ENCODE measurements at places on chromosomes 5 and 9. TPM values are rescaled to one million over a fixed set of nuclear protein-coding genes. Genes with fewer than 3 reads are reported as not detected.

Gene NUDT12
- total RNA-seq = 10.1 TPM

Gene PCDHGB7
- total RNA-seq = 16.6 TPM

Gene ACTBL2
- not detected for total RNA-seq

Gene SLC4A9
- 0.18 TPM for total RNA-seq

Gene SPATA31D1
- total RNA-seq = not detected

Gene SEMA4D
- 61.5 TPM for total RNA-seq

Gene NR2F1-AS1
- total RNA-seq = 50.0 TPM

Gene LHX3
- total RNA-seq = not detected

DNA sequence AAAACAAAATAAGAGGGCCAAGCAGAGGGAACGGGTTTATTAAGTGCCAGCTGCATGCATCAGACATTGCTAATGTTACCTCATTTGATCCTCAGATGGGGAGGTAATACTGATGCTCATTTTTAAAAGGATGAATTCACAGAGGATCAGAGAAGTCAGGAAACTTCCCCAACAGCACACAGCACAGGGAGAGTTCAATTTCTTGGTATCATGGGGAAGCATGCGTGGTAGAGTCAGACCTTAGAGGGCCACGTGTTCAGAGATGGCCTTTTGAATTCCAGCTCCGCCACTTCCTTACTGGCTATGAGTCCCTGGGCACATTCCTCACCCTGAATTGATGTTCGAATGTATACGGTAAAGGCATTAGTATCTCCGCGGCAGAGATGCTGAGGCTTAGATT is 108.3 kb downstream of the MYO10 start:
- no peaks in the 10 kb centered on the region for H3K36me3 ChIP-seq
- no peak overlapping the region for H3K4me3 ChIP-seq
- H3K27me3 ChIP-seq = no peaks in the 10 kb centered on the region
- DNase-seq = no peak
- H3K27ac ChIP-seq = no peak overlapping the region

DNA sequence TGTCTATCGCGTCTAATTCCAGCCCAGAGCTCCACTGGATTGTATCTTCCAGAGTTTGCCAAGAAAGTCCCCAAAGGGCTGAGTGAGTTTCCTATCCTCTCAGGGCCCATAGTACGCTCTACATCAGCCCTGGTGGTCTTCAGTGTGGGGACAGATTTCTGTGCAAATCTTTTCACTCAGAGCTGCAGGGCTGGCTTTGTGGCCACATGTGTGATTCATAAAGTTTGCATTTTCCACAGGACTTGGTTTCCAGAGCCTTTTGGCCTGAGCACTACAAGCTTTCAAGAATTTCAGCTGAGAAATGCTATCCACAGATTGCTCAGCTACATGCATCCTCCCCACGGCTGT is 76.7 kb upstream of the CXCL14 start:
- H3K4me1 ChIP-seq = peaks cover 31% of the 10 kb centered on the region
- DNase-seq = peak; percentile 80
- no peaks in the 10 kb centered on the region for H3K36me3 ChIP-seq
- H3K27me3 ChIP-seq = no peaks in the 10 kb centered on the region
- H3K27ac ChIP-seq = no peak overlapping the region
- no peak overlapping the region for H3K4me3 ChIP-seq

GRCh38 chr5:58466939-58467338 is 7.1 kb upstream of the PLK2 start:
- H3K27me3 ChIP-seq = no peaks in the 10 kb centered on the region
- no peak overlapping the region for H3K27ac ChIP-seq
- no peaks in the 10 kb centered on the region for H3K4me1 ChIP-seq
- no peak overlapping the region for H3K4me3 ChIP-seq
- DNase-seq = no peak

GRCh38 chr9:121296213-121297127 is 28.5 kb downstream of the GSN start:
- H3K4me3 ChIP-seq = no peak overlapping the region
- H3K27me3 ChIP-seq = no peaks in the 10 kb centered on the region
- DNase-seq = no peak
- no peaks in the 10 kb centered on the region for H3K36me3 ChIP-seq
- peaks cover 6% of the 10 kb centered on the region for H3K4me1 ChIP-seq

GRCh38 chr5:152532714-152533113 is 127.6 kb upstream of the NMUR2 start:
- no peak overlapping the region for H3K4me3 ChIP-seq
- no peaks in the 10 kb centered on the region for H3K36me3 ChIP-seq
- H3K4me1 ChIP-seq = no peaks in the 10 kb centered on the region
- no peaks in the 10 kb centered on the region for H3K27me3 ChIP-seq

DNA sequence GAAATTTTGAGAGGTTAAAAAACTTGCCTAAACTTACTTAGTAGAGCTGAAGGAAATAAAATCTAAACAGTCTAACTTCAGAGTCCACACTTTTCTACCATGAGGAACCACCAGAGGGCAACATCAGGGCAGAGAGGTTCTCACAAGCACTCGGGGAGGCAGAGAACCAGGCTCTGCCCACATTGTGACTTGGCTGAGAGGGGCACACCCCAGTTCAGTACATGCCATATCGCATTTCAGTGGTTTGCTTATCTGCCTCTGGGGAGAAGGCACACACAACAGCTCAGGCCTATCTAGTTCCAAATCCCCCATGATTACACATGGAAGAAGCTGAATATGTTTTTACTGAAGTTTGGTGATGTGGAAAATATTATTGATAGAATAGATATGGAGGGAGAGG is 49.2 kb downstream of the EQTN start:
- no peaks in the 10 kb centered on the region for H3K27me3 ChIP-seq
- DNase-seq = peak; percentile 40
- no peak overlapping the region for H3K4me3 ChIP-seq
- H3K27ac ChIP-seq = no peak overlapping the region
- no peaks in the 10 kb centered on the region for H3K36me3 ChIP-seq
- H3K4me1 ChIP-seq = no peaks in the 10 kb centered on the region

DNA sequence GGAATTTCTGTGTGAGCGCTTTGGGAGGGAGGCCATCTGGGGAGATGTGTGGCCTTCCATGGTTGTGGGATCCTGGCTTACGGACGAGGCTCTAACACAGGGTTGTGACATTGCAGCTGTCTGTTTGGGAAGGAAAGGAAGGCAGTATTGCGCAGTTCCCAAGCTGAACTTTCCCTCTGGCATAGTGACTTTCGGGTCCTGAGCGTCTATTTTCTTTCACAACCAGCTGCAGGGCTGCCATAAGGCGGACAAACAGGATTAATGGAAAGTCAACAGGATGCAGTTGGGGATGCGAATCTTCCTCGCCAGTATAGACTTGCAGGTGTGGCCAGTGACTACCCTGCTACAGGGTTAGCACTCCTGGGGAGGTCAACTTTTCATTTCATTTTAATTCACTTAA is 25.9 kb downstream of the CCT5 start:
- no peak overlapping the region for H3K27ac ChIP-seq
- peak; percentile 36 for DNase-seq
- H3K4me1 ChIP-seq = no peaks in the 10 kb centered on the region
- no peaks in the 10 kb centered on the region for H3K36me3 ChIP-seq
- H3K4me3 ChIP-seq = no peak overlapping the region

DNA sequence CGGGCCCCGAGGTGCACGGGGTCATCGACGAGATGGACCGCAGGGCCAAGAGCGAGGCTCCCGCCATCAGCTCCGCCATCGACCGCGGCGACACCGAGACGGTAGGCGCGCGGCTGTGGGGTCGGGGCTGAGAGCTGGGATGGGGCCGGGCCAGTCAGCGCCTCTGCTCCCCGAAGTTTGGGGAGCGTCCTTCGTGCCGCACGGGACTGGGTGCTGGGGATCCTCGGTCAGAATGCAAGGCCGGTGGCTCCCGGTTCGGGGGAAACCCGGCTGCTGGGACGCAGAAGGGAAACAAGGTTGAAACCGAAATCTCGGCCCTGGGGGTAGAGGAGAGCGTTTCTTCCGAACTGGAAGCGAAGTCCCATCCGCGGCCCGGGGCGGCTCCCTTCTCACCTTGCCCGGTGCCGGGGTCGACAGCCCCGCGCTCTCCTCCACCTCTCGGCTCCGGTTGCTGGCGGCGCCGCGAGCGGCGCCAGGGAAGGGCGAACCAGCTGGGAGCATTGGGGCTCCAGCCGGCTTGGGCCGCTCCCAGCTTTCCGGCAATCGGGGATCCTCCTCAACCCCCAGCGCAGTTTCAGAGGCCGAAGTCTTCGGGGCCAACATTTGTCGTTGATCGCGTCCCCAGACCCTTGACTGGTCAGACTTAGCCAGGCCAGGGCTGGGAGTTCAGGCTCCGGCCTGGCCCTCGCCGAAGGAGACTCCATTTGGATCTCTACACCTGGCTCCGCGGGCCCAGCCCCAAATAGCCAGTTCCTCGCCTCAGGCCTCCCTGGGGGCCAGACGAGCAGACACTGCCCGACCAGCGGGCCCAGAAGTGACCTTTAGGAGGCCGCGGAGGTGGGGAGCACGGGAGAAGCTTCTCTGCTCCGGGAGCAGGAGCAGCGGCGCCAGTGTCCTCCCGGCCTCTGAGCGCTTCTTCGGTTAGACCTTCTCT is 1.1 kb downstream of the LHX2 start:
- peaks cover 26% of the 10 kb centered on the region for H3K4me1 ChIP-seq
- no peak overlapping the region for H3K4me3 ChIP-seq
- no peak for DNase-seq
- no peaks in the 10 kb centered on the region for H3K36me3 ChIP-seq

DNA sequence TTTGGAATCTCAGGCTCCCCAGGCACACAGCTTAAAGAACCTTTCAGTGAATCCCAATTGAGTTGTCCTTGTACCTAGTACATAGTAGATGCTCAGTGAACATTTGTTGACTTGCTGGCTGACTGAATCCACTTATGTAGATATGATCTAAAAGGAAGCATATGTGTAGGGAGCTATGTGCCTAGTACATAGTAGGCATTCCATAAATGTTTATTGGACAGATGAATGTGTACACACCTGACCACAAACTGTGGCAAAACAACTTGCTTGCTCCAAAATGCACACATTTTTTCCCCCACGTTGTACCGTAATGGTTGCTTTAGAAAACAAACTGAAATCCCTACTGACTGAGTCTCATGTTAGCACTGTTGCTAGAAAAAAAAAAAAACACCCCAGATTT is 80.2 kb upstream of the IL12B start:
- DNase-seq = no peak
- H3K36me3 ChIP-seq = no peaks in the 10 kb centered on the region
- H3K27me3 ChIP-seq = no peaks in the 10 kb centered on the region

- no peaks in the 10 kb centered on the region for H3K4me1 ChIP-seq
- no peak within 1 kb of the TSS for H3K27ac ChIP-seq
- no peaks in the 10 kb centered on the region for H3K27me3 ChIP-seq
- no peak within 1 kb of the TSS for H3K4me3 ChIP-seq
Observed at GRCh38 chr5:160852049-160852448, at the start of gene ATP10B. Gene ATP10B (minus strand): TSS chr5:160852211. CDS start chr5:160688074, 164,137 bp downstream.

GRCh38 chr5:56430422-56430821 is 197.3 kb upstream of the ANKRD55 start:
- no peak overlapping the region for H3K4me3 ChIP-seq
- peaks cover 5% of the 10 kb centered on the region for H3K4me1 ChIP-seq
- H3K27me3 ChIP-seq = no peaks in the 10 kb centered on the region
- no peak overlapping the region for H3K27ac ChIP-seq
- H3K36me3 ChIP-seq = no peaks in the 10 kb centered on the region
- no peak for DNase-seq

GRCh38 chr5:149771216-149771980 is 41.3 kb downstream of the PPARGC1B start:
- peaks cover 3% of the 10 kb centered on the region for H3K4me1 ChIP-seq
- DNase-seq = no peak
- no peak overlapping the region for H3K27ac ChIP-seq
- H3K36me3 ChIP-seq = no peaks in the 10 kb centered on the region
- H3K4me3 ChIP-seq = no peak overlapping the region

GRCh38 chr9:19788152-19788551 is 685 bp downstream of the SLC24A2 start:
- H3K36me3 ChIP-seq = no peaks in the 10 kb centered on the region
- H3K4me3 ChIP-seq = no peak overlapping the region
- H3K27me3 ChIP-seq = peaks cover 44% of the 10 kb centered on the region
- no peak overlapping the region for H3K27ac ChIP-seq
- no peak for DNase-seq

DNA sequence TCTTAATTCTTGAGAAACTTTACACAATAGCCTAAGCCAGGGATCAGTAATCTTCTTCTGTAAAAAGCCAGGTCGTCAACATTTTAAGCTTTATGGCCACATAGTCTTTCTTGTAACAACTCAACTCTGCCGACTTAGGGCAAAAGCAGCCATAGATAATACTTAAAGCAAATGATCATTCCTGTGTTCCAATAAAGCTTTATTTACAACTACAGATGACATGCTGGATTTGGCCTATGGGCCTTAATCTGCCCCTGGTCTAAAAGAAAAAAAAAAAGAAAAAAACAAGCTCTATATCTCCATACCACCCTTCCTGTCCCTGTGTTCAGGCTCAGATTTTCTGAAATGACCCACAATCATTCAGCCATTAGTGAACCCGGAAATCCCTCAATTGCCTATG is 220.3 kb downstream of the ENC1 start:
- H3K4me1 ChIP-seq = peaks cover 6% of the 10 kb centered on the region
- no peak overlapping the region for H3K27ac ChIP-seq
- H3K4me3 ChIP-seq = no peak overlapping the region
- no peak for DNase-seq
- H3K27me3 ChIP-seq = no peaks in the 10 kb centered on the region
- no peaks in the 10 kb centered on the region for H3K36me3 ChIP-seq

GRCh38 chr5:145830594-145830993 is 4.5 kb downstream of the PRELID2 start:
- no peaks in the 10 kb centered on the region for H3K27me3 ChIP-seq
- DNase-seq = no peak
- H3K4me1 ChIP-seq = peaks cover 38% of the 10 kb centered on the region
- H3K36me3 ChIP-seq = no peaks in the 10 kb centered on the region

GRCh38 chr5:9034649-9035048 is 511.2 kb downstream of the SEMA5A start:
- peaks cover 11% of the 10 kb centered on the region for H3K4me1 ChIP-seq
- peaks cover 2% of the 10 kb centered on the region for H3K36me3 ChIP-seq
- no peaks in the 10 kb centered on the region for H3K27me3 ChIP-seq
- DNase-seq = peak; percentile 85
- H3K4me3 ChIP-seq = no peak overlapping the region

DNA sequence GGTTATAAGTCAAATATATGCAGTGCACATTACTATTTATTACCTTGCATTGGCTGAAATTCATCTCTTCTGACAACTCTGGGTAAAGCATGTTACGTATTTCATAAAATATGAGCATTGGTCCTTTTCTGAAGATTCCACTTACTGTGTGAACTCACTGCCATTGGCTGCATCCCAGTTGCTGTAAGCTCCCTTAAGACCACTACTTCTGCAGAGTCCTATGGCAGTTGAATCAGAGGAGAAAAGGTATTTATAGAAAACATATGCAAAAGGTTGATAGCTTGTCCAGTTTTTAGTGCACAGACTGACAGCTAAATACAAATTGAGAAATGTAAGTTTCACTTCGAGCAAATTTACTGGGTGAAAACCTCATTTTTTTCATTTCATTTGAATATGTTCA is 394.6 kb upstream of the ARRDC3 start:
- no peaks in the 10 kb centered on the region for H3K36me3 ChIP-seq
- no peak overlapping the region for H3K4me3 ChIP-seq
- no peak overlapping the region for H3K27ac ChIP-seq
- H3K27me3 ChIP-seq = no peaks in the 10 kb centered on the region

- no peak overlapping the region for H3K27ac ChIP-seq
- DNase-seq = no peak
Observed at GRCh38 chr5:3619579-3619978, 23.9 kb downstream of the IRX1 start.

Measured in lung (tissue), 17 donors.